Dorsolateral prefrontal cortex (tissue), 122 donors: ENCODE measurements at places on chromosomes 3 and 15.

GRCh38 chr3:140629357-140630137 lies 48.3 kb upstream of the TRIM42 start:
- DNase-seq, result no peak

DNA sequence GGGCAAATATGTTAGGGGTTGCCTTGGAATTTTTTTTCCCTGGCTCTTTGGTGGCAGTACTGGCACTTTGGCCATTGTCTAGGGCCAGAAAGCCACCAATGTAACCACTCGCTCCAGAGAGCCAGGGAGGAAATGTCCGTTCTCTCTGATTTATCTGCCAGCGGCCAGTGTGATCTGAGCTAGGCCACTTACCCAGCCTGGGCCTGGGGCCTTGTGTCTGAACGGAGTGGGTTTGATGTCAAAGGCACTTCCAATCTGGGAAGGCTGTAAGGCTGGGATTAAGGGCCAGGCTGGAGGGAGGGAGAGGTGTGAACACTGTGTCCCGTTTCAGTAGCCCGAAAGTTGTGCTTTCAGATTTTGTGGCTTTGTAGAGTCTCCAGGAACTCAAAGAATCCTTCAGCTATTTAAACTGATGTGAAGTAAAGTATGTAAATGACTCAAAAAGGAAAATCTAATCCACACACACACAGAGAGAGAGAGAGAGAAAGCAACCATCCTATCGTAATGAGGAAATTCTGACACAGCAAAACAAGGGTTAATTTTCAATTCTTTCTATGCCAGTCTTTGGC lies 271.0 kb downstream of the PDZRN3 start:
- DNase-seq, result no peak

GRCh38 chr3:115630850-115631249 lies 7.5 kb downstream of the GAP43 start:
- no peak for DNase-seq

- no peak for DNase-seq
These were observed 60.9 kb upstream of the HERC1 start for GRCh38 chr15:63894662-63894949.

- no peak for DNase-seq
These were observed 2.0 kb downstream of the ANKRD28 start for GRCh38 chr3:15795651-15796308.

GRCh38 chr3:16707260-16707659 lies 102.0 kb upstream of the DAZL start:
- DNase-seq, result no peak

DNA sequence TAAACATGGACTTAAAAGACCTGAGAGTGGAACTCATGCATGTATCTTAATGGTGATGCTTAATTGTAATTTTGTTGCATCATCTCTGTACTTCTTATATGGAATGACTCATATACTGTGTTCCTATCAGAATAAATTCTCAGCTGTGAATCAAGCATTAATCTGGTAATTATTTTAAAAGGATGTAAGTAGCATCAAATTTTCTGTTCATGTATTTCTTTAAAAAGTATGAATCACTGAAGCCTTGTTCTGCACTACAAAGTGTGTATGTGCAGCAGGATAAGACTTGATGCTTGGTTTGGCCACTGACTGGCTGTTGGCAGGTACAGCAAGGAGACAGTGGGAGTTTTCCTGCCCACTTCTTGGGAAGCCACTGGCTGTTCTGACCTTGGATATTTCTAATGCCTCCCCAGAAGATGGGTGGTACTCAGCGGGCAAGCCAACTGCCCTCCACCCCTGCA lies 123.9 kb downstream of the ANO10 start:
- no peak for DNase-seq

DNA sequence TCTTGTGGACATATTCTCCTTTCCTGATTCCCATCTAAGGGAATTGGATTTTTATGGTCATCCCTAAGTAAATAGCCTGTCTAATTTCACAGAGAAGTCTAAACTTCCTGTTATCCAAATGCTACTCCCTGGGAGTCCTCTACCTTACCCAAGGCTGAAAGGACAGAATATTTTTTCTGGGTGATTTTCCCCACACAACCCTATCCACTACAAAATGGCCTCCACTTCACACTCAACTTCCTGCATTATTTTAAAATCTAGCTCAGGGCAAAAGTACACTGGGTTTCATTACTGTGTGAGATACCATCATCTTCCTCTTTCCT lies 77.5 kb upstream of the ABI3BP start:
- no peak for DNase-seq

GRCh38 chr3:63937661-63938651 lies 25.8 kb upstream of the SCAANT1 start:
- DNase-seq, result no peak

DNA sequence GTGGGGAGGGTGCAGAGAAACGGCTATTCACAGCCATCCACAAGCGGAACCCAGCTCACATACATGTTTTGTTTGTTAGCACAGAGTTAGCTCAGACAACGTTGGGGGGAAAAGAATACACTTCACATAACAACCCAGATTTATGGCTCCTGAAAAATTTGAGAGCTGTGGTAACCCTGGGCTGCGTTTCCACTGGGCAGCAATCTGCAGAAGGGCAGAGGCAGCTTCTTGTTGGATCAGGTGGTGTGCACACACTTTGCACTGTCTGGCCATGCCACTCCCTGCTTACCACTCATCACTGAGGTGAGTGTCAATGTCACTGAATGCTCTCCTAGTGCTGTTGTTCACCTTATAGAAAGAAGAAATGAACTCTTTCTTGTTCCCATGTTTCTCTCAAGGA lies 299.8 kb upstream of the SOX14 start:
- no peak for DNase-seq

GRCh38 chr3:166243511-166243910 lies 406.3 kb upstream of the BCHE start:
- DNase-seq, result no peak
